Testis (tissue), 5 donors: ENCODE measurements at places on chromosomes 7 and 10. TPM values are rescaled to one million over a fixed set of nuclear protein-coding genes. Genes with fewer than 3 reads are reported as not detected.
A peak's percentile ranks its signal among the peaks of the same experiment; 100 is the strongest.

- no peak for DNase-seq
Observed at GRCh38 chr10:116610443-116611152, 10.2 kb upstream of the PNLIPRP2 start.

The FAM131B gene
- 1.2 TPM for total RNA-seq

The NOS3 gene
- 25.0 TPM for total RNA-seq

DNA sequence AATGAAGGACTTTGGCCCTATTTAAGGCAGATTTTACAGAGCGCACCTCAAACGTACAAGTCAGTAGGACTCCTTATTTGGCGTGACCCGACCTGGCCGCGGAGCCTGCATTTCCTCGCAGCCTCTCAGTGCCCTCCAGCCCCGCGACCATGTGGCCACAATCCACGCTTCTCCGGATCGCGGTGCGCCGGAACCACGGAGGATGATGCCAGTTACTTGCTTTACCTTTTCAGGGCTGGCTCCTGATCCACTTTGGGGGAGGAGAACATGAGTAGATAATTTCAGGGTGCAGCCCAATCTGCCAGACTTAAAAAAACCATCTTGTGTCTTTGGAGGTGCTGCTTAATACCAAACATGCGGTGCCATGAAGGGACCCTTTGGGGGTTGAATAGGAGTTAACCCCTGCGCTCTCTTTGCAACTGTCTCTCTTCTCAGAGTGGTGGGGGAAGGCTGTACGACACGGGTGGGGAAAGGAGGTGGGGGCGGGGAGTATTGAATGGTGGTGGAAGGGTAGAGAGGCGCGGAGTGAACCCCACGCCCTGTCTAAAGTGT, 1.5 kb downstream of the FRAT1 start:
- peak; percentile 47 for DNase-seq

The GOLGA7B gene
- total RNA-seq, result 1.1 TPM

DNA sequence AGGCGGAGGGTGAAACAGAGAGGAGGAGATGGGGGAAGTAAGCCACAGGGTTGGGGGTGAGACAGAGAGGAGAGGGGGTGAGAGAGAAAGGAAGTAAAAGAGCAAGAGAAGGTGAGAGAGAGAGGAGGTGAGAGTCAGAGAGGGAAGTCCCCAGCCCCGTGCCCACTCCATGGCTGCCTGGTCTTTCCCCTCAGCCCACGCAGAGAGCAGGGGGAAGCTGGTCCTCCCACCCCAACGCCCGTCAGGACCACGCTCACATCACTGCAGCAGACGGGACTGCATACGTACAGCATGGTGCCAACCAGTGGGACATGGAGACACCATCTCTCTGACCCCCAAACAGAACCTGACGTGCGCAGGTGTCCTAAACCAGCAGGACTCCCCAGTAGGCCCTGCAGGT, 12.1 kb upstream of the PDGFA start:
- DNase-seq, result no peak

DNA sequence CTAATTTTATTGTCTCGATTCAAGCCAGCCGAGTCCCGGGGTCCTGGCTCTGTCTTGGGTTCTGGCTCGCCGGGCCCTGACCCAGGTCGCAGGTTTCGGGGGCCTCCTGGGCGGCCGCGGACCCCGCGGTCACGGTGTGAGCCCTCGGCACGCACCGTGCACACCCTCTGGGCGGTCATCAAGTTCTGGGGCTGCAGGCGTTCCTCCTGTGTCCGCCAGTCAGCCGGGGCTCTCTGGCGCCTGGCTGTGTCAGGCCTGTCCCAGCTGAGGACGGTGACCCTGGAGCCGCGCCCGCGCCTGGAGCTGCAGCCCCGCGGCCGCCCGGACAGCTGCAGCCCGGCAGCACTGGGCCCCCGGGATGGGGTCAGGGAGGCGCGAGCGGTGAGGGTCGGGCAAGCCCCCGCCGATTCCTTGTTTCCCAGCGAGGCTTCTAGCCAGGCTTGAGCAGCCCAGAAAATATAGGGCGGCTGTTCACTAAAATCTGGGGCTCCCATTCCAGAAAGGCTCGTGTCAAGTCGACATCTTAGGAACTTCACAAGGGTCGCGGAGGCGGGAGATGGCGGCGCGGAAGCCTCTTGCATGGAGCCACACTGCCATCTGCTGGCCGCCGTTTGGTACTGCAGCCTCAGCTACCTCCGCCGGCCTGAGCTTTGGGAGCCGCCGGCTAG, 4.2 kb upstream of the HOXA7 start:
- DNase-seq, result peak; percentile 95

GRCh38 chr10:124601016-124601415, 139.4 kb downstream of the LHPP start:
- no peak for DNase-seq

The NCF1 gene
- 2.1 TPM for total RNA-seq

The PAX4 gene
- total RNA-seq, result 0.55 TPM

DNA sequence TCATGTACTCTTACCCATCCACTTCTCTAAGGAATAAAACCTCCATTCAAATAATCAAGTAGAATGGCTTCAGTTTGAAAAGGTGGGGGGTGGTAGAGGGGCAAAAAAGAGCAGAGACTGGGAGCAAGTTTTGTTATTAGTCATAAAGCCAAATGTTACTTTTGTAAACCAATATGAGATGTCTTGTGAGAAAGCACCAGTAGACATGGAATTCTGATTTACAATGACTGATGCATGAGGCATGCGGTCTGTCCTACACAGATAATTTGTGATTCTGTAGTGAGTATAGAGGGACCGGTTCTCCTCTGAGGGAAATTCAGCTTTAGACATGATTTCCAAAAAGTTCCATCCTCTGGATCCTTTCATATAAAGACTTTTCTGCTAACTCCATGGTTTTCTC, 12.9 kb upstream of the ABCA13 start:
- DNase-seq, result no peak

GRCh38 chr7:102425639-102426267, 7.6 kb upstream of the ORAI2 start:
- DNase-seq, result no peak

GRCh38 chr10:92972066-92972870, 88.3 kb upstream of the CYP26C1 start:
- no peak for DNase-seq

- no peak for DNase-seq
Observed at GRCh38 chr7:41694495-41694894, 8.4 kb downstream of the INHBA start.

The FBXL13 gene
- 38.8 TPM for total RNA-seq
